ENCODE measurements at places on chromosomes 1 and 21.

DNA sequence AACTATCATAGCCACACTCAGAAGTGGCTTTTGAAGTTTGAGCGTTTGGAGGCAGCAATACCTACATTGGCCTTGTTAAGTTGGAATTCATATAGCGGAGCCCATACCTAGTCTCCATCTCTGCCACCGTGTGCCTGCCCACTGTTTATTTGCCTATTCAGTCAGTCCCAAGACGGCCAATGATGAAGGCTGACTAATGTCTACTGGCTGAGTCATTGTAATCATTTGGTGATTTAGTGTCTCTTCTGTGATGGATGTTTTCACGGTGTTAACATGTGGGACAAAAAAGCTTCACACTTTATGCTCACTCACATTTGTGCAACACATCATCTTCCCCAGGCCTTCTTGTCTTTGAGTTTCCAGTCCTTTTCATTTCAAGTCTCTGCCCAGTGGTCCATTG, 92.6 kb upstream of the PBX1 start:
- DNase-seq = no peak

DNA sequence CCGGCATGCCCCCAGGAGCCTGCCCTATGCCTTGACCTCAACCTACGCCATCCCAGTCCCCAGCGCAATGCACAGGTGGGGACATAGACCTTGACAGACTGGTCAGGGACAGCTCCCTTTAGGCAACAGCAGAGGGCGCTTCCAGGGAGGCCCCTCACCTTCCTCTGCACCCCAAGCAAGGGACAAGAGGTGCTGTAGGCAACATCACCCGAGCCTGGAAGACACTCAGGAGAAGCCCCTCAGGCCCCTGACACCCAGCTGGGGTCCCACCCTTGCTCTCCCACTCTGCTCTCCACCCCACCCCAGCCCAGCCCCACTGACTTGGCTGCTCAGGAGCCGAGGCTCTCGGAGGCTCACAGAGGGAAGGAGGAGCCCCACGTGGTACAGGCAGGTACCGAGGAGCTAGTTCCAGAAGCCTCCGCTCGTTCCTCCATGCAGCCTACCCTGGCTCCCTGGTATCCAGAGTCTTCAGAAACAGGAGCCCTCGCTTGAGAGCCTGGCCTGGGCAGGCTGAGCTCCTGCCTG, 2.4 kb upstream of the WNT3A start:
- no peak for DNase-seq

- no peak for DNase-seq
Measured at GRCh38 chr1:204435381-204435831, 23.8 kb upstream of the PPP1R15B start.

- no peak for DNase-seq
Measured at GRCh38 chr1:89870998-89871397, 50.2 kb downstream of the LRRC8D start.

DNA sequence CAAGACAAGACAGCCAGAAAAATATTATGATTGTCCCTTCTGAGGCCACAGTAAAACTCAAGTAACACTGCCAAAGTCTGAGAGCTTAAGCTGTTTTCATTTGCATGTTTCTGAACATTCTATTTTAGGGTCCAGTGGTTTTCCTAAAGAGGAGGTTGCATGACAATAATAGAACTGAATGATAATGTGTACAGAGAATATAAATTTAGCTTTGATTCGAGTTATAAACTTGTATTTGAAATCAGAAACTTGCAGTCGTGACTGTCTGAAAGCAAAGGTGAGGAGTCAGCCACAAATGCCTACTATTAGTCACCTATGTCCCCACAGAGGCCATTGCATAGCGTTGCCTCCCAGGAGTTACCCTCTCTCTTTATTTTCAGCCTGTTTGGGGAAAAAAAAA, 363.1 kb upstream of the ADGRL2 start:
- no peak for DNase-seq

DNA sequence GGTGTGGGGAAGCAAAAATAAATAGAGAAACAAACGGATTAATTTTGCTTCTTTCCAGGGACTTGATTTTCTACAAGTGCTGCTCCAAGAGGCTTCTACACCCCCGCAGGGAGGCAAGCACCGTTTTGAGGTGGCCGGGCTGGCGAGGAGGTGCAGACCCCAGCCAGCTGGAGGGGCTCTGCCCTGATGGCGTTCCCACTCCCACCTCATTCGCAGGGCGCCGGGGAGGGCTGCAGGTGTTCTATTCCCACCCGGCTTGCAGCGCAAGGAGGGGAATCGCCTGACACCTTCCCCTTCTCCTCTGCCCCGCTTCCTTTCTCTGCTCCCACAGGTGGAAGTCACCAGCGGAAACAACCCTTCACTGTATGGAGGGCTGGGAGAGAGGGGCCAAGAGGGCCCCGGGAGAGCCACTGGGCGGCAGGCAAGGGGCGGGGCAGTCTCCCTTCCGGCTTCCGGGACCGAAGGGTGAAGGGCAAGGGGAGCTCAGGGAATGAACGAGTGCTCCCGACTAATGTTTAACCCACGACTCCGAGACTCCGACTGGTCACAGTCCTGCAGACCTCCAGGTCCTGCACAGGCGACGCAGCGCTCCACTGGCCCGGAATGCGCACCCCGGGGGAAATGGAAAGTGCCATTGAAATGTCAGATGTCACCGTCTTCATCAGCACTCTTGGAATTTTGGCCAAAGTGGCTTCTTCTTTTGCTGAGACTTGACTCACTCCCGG, 29.1 kb downstream of the TEX35 start:
- DNase-seq = no peak

DNA sequence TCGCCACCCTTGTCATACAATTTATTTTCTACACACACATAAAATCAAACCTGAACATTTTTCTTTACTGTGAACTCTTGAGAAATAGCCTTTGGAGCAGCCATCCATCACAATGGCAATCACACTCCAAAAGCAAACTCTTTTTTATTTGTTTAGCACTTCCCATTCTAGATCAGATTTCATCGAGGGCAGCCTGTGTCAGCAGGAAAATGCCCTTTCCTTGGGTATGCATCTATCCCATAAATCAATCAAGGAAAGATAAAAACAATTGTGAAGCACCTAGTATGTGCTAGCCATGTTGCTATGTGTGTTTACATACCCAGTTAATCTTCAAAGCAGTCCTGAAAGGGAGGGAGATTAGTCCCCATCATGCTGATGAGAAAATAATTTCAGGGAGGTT, 484.1 kb upstream of the USP24 start:
- no peak for DNase-seq

- DNase-seq = no peak
Measured at GRCh38 chr1:110235834-110236682, 25.9 kb downstream of the KCNC4 start.

DNA sequence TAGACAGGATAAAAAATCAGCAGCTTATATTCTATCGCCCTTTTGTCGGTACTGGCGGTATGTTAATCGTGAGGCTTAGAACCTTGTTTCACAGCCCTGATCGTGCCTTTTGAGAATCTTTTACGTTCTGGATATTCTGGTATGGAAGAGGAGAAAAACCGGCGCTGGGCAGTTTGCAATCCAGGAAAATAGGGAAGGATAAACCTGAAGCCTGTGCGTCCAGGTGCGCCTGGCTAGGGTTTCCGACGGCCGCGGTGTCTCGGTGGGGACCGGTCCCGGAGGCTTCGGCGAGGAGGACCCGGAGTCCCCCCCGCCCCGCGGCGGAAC, 258 bp upstream of the SYPL2 start:
- no peak for DNase-seq

Measured in SK-N-MC (cell line).